ENCODE measurements at places on chromosomes 12 and 14.
A peak's percentile ranks its signal among the peaks of the same experiment; 100 is the strongest.

- no peak for DNase-seq
Observed at GRCh38 chr12:68967046-68967445, 34.1 kb upstream of the CPM start.

- no peak for DNase-seq
Observed at GRCh38 chr12:56449622-56449984, 377 bp upstream of the TIMELESS start.

GRCh38 chr12:103715494-103715893 lies 125.5 kb downstream of the NT5DC3 start:
- no peak for DNase-seq

DNA sequence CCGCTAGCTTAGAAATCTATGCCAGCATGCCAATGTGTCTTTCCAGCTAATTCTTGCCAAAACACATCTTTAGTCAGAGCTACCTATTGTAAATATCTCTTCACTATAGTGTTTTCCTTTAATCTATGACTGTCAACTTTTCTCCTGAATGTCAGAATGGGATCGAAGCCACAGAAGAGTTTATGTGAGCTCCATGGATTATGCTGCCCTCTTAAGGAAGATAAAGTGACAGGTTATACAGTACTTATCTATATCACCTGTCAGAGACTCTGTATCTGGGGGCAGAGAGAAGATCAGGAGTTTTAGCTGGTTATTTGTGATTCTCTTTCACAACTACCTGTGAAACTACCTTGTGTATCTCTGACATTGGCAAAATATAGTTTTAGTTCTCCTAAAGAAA lies 204.3 kb upstream of the SEL1L start:
- DNase-seq, result no peak

DNA sequence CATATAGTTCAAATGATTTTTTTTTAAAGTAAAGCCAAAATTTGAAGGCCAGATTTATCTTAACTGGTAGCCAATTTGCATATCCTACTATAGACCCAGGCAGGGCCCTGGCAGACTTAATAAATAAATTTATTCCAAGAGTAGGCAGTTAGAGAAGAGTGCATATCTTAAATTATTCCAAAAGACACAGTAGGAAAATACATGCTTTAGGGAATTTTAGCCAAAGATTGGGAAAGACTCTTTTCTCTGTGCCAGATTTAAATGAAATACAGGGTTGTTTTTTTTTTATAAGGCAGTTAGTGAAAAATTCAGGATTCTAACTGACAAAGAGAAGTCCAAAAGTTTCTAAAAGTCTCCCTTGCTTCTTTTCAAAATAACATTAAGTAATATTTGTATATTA lies 65.5 kb downstream of the ST8SIA1 start:
- no peak for DNase-seq

DNA sequence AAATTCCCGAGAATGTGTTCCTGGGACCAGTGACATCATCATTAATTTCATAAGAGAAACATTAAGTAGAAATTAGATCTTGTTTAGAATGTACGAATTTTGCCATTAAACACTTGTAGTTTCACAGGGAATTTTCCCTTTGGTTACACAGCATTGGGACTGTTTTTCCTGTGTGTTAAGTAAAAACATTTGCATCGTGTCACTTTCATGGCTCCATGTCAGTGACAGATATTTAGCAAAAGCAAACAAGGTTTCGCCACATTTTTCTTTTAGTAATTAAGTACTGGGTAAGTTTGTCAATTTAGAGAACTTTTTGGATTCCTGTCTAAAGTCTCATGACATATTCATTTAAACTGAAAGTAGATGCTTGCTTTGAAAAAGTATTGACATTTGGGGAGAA lies 45.5 kb upstream of the OVCH1 start:
- DNase-seq, result no peak

DNA sequence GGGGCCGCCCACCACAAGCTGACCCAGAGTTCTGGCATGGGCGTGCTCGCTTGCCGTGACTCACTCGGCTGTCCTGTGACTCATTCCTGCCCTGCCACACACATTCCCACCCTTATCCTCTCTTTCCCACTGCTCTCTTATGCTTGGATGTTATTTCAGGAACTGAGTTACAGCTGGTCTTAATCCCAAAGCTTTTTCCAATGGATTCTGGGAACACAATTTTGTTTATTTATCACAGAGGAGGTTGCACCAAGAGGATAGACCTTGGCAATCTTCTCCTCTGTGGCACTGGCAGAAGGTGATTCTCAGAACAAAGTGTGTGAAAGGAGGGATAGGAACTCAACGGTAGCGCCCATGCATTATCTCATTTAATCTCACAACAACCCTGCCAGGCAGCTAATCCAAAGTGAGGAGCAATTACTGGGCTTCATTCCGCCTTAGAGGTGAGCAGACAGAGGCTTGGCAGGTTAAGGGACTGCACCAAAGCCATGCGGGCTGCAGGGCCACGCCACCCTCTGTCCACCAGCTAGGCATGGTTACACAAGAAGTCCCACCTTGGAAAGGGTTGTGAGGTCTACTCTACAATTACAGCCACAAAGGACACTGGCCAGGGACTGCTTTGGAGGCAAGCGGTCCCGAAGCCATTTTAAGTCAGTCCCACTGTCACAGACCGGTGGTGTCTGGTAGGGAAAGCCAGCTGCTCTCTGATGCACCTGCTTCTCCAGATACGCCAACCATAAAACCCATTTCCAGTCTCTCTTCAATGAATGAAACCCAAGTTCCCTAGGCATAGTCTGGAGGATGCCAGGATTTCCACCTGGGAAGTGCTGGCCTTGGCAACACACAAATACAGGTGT lies 32.9 kb downstream of the SYNE3 start:
- DNase-seq, result no peak

GRCh38 chr12:51898937-51899336 lies 8.4 kb upstream of the ACVRL1 start:
- no peak for DNase-seq

DNA sequence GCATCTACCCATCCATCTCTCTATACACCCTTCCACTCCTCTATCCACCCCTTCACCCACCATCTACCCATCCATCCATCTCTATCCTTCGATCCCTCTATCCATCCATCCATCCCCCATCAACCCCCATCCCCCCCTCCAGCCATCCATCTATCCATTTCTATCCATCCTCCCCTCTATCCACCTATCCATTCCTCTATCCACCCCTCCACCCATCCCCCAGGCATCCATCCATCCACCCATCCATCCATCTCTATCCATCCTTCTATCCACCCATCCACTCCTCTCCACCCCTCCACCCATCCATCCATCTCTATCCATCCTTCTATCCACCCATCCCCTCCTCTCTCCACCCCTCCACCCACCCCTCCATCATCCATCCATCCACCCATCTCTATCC lies 17.5 kb upstream of the GPR132 start:
- no peak for DNase-seq

GRCh38 chr12:113462117-113462774 lies 9.4 kb downstream of the LHX5 start:
- DNase-seq, result peak; percentile 69

DNA sequence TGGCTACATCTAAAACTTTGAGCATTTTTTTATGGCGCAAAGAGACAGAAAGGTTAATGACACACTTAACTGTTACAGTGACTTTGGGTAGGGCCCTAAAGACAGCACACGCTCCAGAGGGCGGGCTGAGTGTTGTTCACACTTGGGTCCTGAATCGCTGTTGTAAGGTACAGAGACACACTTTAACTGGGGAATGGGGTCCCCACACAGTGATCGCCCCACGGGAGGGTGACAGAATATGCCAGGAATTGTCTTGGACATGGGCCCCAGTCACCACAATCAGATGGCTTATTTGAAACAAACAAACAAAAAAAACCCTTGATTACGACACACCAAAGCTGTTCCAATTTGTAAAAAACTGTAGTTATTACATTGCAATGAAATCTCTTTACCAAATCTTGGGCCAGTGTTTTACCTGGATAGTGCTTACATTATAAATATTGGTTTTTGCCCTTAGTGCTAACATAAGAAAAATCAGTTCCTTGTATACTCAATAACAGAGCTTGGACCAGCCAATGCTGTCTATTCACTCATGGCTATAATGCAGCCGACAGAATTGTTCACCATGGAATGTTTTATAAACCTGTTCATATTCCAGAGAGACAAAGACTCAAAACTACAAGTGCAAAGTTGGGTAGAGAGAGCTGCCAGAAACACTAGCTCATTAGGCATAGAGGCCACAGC lies 28.3 kb downstream of the KCTD10 start:
- no peak for DNase-seq

DNA sequence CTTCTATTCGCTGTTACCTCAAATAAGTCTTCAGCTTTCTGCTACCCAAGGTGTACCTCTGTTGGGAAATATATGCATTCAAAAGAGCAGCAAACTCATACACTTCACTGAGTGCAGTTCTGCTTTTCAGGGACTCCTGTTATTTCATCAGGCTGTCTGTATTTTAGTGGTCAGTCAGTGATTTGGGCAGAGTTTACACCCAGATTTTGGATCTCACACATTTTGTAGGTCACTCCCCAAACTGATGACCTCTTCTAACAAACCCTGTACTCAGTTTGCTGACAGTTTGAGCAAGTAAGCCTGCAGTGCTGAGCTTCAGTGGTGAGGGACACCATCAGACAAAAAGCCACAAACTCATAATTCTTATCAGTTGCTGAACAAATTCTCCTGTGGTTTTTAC lies 8.2 kb upstream of the WASHC4 start:
- DNase-seq, result no peak

- DNase-seq, result no peak
Observed at GRCh38 chr12:42802785-42803189, 213.2 kb upstream of the PRICKLE1 start.

DNA sequence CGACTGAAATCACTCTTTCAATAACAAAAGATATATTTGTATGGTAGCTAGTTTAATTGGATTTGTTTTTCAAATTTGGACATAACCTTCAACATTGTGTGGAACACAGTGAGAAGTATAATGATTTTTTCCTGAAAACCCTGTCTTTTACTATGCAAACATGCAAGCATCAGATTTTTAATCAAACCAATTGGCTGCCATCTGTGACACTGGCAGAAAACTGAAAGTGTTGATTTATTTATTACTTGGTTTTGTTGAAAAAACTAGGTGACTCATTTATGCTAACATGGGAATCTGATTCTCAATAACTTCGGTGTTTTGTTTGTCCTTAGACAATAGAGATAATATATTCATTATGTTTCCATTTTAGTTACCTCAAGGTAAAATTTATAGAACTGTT lies 82.0 kb downstream of the NTS start:
- DNase-seq, result no peak

GRCh38 chr12:114063435-114063834 lies 97.3 kb upstream of the RBM19 start:
- no peak for DNase-seq

GRCh38 chr12:96907671-96908422 lies 790 bp downstream of the NEDD1 start:
- no peak for DNase-seq

DNA sequence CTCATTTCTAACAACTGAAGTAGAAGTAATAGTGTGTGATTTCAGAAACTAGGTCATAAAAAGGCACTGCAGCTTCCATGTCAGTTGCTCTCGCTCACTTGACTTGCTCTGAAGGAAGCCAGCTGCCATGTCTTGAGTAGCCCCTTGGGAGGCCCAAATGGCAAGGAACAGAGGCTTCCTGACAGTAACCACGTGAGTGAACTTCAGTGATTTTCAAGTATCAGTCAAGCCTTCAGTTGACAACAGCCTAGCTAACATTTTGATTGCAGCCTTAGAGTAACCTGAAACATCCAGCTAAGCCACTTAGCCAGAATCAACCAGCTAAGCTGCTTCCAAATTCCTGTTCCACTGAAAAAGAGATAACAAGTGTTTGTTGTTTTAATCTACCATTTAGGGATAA lies 26.7 kb downstream of the TOGARAM1 start:
- DNase-seq, result no peak

DNA sequence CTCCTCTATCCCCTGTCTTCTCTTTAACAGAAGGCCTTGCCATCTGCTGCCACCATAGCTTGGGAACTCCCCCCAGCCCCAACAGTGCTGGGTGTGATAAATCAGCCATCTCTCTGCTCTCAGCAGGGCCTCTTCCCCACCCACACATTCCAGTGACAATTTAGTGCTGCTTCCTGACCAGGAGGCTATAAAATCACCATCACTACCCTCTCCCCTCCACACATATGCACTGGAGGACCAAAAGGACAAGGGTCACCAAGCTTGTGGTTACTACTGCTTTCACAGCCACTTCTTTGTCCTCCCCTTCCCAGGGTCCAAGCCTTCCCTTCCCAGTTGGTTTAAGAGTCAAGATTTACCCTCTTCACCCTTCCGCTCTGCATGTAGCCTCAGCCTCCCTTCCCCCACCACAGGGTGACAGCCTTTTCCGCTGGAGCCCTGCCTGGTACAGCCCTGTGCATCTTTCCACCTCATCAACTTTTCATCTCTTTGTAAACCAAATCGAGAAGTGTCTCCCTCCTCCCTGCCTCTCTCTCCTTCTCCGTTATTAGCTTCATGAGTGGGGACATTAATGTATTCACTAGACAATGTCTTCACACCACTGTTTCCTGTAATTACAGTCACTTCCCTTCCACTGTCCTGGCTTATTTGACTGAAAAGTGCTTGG lies 9.4 kb downstream of the PSMB5 start:
- DNase-seq, result no peak

DNA sequence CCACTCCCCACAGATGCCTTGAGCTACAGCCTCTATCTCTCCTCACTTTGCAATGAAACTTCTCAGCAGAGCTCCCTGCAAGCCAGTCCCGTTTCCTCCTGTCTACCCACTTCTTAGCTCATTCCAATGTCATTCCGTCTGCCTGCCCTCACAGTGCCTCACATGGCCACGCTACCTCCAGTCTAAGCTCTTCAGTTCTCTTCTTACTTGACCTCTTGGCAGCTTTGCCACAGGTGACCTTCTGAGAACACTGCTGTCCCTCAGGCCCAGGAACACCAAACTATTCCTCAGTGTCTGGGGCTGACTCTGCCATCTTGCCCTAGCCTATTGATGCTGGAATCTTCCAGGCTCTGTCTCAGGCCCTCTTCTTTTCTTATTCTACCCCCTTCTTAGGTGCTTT lies 110.1 kb downstream of the EGLN3 start:
- no peak for DNase-seq

DNA sequence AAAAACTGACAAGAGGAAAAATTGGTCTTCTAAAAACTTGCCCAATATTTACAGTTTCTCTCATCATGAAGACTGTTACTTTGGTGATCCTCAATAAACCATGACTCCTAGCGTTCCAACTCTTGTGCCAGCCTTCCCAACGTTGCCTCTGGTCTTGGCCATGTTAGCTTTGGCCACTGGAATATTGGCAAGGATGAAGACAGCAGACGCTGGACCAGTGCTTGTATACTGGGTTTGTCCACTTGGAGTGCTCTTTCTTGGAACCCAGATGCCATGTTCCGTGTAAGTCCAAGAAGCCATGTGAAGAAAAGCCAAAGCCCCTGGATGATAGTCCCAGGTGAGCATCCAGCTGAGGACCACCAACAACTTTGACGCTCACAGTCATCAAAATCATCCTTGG lies 379.6 kb downstream of the NUAK1 start:
- no peak for DNase-seq

DNA sequence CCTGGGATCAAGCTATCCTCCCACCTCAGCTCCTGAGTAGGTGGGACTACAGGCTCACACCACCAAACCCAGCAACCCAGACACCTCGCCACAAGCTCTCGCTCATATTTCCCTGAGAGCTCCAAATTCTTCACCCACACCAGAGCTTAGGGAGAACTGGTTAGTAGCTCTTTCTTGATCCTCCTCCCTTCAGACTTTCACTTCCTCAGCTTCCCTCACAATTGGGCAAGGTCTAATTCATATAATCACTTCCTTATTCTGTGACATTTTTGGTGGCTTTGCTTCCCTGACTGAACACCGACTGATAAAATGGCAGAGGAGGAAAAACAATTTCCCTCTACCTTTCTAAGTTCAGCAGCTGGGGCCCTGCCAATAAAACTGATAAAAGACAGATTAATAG lies 88.5 kb downstream of the GXYLT1 start:
- DNase-seq, result no peak

GRCh38 chr12:84922693-84923092 lies 10.1 kb upstream of the SLC6A15 start:
- no peak for DNase-seq
